NB4 (cell line): ENCODE measurements at places on chromosomes 5 and 9.

- no peak for DNase-seq
Measured at GRCh38 chr9:134350416-134350994, 24.2 kb downstream of the RXRA start.

GRCh38 chr9:16221822-16222547, 648.5 kb downstream of the BNC2 start:
- no peak for DNase-seq

DNA sequence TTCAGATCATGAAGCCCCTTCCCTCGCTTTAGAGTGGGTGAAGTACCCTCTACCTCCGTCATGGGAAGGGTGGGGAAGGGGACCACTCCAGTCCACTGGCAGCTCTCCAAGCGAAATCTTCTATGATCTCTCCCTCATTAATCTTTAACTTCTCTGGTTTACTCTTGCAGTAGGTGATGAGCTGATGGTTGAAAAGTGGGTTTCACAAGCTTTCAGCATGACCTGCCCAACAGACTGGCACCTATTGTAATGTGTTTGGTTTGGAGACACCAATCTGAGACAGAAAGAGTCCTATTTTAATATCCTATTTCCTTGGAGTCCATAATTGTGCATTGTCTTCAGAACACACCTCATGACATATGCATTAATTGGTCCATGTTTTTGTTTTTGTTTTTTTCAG, 70.8 kb upstream of the TGFBR1 start:
- DNase-seq, result no peak

DNA sequence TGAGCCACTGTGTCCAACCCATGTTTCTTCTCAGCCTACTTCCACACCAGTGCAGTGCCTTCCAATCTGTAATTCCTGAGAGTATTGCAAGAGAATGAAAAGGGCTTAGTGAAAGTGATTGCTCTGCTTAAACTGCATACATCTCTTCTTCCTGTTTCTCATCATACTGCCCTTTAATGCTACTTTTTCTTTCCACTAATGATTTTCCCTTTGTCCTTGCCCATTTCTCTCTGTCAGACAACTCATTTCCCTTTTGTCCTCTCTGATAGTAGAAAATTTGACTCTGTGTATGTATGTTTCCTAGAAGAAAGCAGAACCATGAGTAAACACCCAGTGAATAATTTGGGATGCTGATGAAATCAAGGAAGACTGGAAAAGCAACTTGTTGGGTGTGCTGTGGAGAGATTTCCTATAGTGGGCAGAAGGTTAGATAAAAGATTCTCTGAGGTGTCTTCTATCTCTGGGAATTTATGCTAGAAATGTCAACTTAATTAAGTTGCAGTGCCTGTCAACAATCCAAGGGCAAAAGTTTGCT, 102.2 kb upstream of the CHD1 start:
- DNase-seq, result no peak

DNA sequence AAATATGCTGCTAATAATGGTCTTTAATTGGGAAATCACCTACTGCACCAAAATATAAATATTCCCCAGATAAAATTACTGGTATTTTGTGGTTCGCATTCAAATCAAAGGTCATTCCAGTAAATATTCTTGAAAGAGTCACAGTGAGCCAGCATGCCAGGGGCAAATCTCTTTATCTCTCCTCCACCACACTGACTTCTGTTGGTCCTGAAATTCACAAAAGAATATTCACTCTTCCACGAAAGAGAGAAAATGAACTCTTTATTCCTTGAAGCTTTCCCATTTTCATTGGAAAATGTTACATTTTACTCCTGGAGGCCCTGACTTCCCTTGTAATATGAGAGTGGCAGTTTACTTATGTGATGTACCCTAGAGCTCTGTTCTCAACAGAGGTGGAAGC, 39.7 kb downstream of the ZNF366 start:
- DNase-seq, result no peak

DNA sequence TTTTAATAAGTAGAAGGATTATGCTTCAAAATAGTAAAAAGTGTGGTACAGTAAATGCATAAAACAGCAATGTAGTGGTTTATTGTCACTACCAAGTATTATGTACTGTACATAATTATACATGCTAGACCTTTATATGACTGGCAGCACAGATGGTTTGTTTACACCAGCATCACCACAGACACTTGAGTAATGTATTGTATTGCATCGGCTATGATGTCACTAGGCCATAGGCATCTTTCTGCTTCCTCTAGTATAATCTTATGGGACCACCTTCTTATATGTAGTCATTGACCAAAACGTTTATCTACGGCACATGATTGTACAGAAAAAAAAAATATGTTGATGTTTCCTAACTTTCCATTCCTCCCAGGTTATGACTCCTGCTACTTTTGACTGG, 31.9 kb upstream of the SSBP2 start:
- DNase-seq, result peak; percentile 43

GRCh38 chr5:148186248-148187003, 16.4 kb upstream of the SPINK6 start:
- DNase-seq, result peak; percentile 79

GRCh38 chr5:40681363-40682153, 1.8 kb downstream of the PTGER4 start:
- peak; percentile 79 for DNase-seq

- DNase-seq, result no peak
Measured at GRCh38 chr5:176740702-176741496, 69.5 kb upstream of the UNC5A start.

GRCh38 chr5:134140530-134141201, 26.2 kb downstream of the TCF7 start:
- DNase-seq, result peak; percentile 75

DNA sequence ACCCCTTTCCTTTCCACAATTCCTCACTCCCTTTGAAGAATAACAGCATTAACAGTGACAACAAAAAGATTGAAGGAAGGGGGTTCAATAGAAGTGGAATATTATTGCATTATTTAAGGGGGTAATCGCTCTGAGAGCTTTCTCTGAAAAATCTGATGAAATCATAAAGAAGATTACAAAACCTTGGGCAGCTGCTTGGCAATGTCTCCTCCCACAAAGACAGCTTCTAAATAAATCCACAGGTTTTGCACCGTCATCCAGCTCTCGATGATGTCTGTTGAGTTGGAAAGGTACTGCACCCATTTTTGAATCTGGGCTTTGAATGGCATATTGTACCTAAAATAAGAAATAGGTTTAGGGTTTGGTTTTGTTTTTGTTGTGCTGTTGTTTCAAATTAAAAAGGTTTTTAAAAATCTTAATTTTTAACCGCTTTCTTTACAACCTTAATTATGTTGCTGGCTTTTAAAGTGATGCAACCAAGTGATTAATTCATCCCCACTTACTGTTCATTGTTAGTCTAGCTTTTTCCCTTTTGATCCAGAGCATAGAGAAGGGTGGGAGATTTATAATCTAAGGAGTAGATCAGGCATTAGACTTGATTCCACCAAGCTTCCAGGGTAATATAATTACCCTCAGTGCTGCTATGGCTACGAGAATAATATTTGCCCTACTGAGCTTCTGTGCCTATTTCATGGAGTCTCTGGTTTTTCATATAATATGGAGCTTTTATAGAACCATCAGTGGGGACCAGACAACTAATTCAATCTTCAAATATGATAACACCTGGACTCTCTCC, 85.0 kb downstream of the DNAH5 start:
- DNase-seq, result peak; percentile 14

DNA sequence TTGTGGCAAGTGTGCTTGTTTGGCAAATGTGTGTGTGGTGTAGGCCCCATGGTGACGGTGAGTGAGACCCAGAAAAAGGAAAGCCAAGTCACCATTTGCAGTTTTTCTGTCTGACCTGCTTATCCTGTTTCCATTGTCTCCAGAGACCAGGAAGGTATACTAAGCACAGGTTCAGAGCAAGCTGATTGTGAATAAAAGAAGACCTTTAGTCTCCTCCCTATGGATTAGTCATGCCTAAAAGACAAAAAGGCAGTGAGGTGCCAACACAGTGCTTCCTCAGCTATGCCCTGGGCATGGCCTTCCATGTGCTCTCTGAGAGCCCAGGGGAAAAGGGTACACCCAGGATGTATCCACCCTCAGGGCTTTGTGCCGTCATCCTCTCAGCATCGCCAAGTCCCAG, 49.2 kb upstream of the SHOC1 start:
- DNase-seq, result no peak

DNA sequence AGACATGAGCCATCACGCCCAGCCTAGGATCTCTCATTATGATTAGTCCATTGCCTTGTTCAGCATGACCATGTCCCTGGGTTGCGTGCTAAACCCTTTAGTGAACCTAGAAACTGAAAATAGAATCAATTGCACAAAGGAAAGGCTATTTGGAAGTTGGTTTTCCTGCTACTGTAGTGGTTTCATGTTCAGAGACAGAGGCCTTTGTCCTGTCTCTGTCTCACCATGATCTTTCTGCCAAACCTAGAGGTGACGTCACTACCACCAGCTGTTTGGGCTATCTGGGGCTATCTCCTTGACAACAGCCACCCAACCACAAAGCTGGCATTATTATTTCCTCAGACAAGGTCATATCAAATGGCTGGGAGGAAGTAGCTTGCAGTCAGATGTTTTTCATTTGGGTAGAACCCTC, 4.0 kb upstream of the CDK5RAP2 start:
- peak; percentile 87 for DNase-seq

DNA sequence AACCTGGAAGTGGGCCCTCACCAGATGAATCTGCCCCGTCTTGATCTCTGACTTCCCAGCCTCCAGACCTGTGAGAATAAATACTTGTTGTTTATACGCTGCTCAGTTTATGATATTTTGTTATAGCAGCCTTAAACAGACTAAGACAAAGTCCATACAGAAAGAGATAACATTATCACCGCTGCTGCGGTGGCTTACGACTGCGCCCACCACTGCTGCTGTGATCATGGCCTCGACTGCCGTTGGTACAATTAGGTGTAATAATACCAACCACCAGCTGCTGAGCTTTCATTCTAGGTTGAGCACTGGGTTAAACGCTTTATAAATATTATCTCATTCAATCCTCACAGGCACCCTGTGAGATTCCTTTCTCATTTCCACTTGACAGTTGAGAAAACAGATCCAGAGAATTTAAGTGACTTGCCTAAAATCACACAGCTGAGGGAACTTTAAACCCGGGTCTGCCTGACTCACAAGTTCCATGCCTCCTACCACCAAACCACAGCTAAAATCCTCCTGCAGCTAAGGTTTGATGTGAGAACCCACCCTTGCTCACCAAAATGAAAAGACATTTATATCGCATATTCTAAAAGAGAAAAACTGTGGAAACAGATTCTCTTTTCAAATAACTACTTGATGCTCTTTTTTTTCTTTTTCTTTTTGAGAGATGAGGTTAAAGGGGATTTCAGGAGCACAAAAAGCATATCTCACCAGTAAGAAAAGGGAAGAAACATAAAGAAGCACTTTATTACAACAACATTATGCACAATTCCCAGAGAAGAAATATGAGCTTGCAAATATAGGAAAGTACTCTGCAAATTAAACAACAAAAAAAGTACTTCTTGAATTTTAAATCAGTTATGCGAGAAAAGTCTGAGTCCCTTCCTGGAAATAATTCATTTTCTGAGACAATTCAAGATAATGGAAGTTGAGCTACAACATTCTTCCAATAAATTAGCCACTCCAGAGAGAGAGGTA, 23.9 kb downstream of the GOLM1 start:
- DNase-seq, result no peak

DNA sequence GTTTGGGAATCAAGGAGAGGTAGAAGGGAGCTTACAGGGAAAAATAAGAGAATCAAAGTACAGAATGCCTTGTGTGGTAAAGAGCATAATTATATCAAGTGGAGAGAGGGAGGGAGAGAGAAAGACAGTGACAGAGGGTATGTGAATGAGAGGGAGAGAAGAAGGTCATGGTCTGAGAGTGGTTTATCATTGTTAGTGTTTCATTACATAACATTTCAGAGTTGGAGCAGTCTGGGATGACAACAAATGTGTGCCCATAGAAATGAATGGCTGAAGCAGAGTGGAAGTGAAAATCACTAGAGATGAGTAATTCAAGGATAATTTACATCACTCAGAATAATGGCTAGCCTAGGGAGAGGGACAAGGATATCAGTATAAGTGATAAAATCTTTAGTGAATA, 799.2 kb downstream of the TLE1 start:
- no peak for DNase-seq

DNA sequence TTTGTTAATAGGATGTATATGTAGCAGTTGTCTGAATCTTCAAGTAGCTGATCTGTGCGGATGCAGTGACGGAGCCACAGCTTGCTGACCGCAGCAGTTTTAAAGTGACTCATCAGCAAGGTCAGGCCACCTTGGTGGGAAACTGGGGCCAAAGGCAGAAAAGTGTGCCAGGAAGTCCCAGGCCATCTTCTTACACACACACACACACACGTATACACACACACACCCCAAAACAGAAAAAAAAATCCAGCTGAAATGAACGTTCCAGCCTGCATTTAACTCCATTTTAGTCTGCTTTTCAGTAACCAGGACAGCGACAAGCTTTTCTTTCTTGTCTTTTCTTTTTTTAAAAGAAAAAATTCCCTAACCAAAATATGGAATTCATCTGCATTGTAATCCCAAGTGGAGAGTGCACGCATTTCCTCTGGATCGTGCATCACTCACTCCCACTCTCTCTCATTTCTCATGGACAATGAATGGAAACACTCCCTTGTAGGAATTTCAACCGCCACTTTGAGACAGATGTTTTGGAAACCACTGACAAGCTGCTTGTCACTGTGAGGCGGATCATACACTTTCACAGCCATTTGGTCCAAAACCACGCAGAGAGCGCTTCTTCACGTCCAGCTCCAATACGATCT, 103.9 kb downstream of the LHFPL2 start:
- no peak for DNase-seq

GRCh38 chr9:15606643-15607472, 54.0 kb downstream of the CCDC171 start:
- DNase-seq, result peak; percentile 73

DNA sequence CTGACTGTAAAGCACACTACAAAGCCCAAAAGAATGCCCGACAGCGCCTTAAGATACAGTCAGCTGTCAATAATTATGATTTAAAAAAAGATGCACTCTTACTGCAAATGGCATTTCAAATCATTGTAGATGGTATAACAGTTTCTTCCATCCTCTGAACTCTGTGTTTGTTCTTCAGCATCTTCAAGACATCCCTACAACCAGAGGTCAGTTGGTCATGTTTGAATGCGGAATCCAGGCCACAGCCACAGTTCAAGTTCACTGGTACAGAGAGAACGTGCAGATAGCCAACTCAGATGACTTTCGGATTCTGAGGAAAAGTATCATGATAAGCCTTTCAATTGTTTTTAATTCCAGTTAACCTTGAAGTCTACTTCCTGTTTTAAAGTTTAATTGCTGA, 8.7 kb upstream of the MYOT start:
- peak; percentile 8 for DNase-seq

DNA sequence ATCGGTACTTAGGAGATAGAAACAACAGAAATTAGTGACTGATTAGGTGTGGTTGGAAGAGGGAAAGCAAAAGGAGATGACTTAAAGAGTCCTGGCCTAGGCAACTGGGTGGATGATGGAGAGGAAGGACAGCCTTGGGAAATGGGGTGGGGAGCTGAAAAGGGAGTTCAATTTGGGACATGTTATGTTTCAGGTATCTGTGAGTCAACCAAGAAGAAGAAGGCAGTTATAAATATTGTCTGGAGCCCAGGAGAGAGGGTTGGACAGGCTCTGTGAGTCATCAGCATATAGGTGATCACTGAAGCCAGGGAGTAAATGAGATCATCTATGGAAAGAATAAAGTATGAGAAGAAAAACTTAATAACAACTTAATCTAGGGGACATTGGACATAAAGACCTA, 357.7 kb downstream of the NPR3 start:
- no peak for DNase-seq
